ENCODE measurements at places on chromosomes 11 and 22.

- DNase-seq = peak; percentile 10
Measured at GRCh38 chr11:132409573-132410355, 1039.3 kb downstream of the NTM start.

DNA sequence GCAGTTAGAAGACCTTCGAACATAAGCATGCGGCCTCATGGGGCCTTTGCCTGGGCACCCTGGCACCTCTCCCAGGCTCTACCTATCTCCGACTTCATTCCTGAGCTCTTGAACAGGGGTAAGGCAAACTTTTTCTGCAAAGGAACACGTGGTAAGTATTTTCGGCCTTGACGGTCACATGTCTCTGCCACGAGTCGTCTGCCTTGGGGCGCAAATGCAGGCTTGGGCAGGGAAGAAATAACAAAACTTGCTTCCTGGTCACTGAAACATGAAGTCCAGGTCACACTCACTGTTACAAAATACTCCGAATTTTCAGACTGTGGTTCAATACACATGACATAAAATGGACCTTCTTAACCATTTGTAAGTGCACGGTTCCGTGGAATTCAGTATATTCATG is 3.4 kb upstream of the ASCL2 start:
- DNase-seq = no peak

GRCh38 chr22:40547729-40548143 is 88.8 kb downstream of the MRTFA start:
- DNase-seq = no peak

- DNase-seq = peak; percentile 92
Measured at GRCh38 chr22:27885977-27886842, 32.8 kb downstream of the PITPNB start.

- DNase-seq = no peak
Measured at GRCh38 chr22:35952576-35952975, 76.0 kb downstream of the RBFOX2 start.

DNA sequence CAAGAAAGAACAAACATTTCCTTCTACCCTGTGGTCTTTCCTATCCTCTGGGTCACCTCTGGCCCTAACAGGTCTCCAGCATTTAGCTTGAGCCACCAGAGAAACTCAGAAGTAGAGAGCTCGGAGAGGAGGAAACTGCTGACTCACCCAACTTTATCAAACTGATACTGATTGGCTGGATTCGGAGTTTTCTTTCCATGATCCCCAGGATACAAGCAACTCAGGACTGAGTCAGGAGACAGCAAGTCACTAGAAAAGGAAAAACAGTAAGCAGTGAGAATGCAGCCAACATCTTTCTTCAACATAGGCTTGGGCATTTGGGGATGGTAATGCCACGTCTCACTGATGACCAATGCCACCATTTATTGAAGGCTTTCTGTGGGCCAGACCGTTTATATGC is 32.7 kb downstream of the THOC5 start:
- peak; percentile 50 for DNase-seq

DNA sequence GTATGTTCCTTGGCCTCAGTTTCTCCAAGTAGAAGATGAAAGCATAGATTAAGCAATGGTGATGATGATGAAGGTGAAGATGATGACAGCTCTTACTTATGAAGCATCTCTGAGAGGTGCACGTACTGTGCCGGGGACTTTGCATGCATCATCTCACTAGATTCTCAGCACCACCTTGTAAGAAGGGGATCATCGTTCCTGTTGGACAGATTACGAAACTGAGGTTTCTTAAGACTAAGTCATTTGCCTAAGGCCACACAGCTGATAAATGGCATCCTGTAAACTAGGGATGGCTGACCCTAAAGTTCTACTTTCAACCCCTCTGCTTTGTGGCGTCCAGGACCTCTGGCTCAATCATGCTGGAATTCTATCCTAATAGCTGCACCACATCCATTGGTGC is 8.7 kb downstream of the MS4A15 start:
- DNase-seq = no peak

GRCh38 chr11:134252346-134253187 is 585 bp downstream of the THYN1 start:
- no peak for DNase-seq

DNA sequence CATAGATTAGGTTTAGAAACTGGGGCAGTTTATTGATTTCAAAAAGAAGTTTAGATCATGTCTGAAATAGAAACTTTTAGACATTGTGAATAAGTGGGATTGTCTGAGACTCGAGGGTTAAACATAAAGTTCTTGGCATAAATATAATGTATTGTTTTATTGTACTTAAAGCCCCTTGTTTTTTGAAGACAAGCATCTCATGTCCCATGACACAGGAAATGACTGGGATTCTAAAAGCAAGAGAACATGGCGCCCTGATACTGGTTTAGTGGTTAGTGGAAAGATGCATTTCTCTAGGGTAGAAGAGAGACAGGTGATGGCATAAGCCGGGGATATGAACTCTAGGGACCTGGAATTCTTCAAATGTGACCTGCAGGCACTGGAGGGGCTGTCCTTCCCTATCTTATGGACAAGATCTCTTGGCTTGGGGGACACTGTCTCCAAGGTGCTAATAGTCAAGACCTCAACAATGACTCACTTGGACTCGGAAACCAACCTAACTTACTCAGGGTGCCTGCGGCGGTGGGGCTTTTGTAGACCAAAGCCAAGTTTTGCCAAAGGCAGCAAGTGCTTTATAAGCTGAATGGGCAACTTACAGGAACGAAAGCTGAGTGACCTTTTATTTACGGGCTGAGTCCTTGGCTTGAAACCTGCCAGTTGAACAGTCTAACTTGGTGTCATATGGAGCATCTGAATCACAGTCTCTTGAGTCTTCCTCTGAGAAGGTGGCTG is 48.2 kb downstream of the UBASH3B start:
- DNase-seq = no peak

DNA sequence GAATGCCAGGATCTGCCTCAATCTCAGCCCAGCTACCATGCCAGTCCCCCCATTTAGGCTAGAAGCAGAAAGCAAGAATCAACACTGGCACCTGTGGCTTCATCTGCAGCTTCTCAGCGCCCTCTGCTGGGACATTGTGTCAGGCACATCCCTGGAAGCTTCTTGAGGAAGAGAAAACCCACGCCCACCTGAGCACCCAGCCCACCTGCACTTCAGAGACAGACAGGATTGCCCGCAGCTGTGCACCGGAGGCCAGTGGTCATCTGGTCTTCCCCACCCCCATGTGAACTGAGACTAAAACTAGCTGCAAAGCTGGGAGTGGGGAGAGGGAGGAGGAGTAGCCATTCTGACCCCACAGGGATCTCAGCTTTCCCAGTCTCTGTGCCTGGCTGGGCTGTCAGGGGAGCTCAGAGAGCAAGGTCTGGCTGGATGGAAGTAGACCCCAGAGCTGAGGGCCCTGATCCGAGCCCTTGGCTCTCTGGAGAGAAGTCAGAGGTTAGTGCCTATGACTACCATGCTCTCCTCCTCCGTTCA is 66.8 kb downstream of the FEZ1 start:
- DNase-seq = no peak

DNA sequence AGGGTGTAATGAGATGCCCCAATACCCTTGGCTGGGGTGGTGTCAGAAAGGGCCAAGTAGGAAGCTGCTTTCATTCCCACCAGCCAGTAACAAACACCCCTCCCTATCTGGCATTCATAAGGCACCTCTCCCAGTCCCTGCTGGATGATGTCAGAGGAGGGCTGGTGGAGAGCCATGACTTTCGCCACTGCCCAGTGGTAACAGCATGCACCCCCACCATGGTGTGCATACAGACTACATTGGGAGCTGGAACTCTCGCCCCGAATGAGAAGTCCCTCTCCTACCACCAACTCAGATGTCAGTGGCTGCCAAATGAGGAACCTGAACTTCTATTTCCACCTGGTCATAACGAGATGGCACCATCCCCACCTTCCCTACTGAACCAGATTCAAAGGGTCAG is 73.3 kb downstream of the SGSM3 start:
- DNase-seq = no peak

DNA sequence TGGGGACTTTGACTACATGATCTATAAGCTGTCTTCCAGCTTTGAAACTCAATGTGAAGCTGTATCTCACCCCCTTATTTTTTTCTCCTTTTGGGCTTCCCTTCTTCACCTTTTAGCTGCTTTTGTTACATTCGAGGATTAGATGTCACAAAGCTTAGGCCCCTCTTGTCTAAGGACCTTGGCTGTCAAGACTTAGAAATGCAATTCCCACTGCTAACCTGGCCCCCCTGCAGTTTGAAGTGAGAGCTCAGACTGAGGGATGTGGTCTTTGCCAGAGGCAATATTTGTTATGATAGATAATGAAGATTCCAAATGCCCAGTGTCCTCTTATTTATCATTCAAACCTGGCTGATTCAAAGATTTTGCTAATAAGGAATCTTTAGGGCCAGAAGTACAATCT is 128.3 kb downstream of the ARL14EP start:
- no peak for DNase-seq

Data from HS-5 (cell line).